ENCODE measurements at places on chromosomes 4 and X. TPM values are rescaled to one million over a fixed set of nuclear protein-coding genes. Genes with fewer than 3 reads are reported as not detected.

Gene MAGEE2
- total RNA-seq: 1.5 TPM

Gene TLR2
- 8.7 TPM for total RNA-seq

Gene C4orf36
- 3.7 TPM for total RNA-seq

Gene SUPT20HL1
- not detected for total RNA-seq

Gene ZNF157
- 2.6 TPM for total RNA-seq

Gene SPANXC
- total RNA-seq: not detected

Gene TMEM150C
- total RNA-seq: 24.6 TPM

Gene ADH1C
- total RNA-seq: 1.3 TPM

Gene RAB9B
- 18.5 TPM for total RNA-seq

Gene ARHGAP6
- total RNA-seq: 9.3 TPM

Gene FGF2
- 26.3 TPM for total RNA-seq

Gene FRMPD4
- total RNA-seq: 2.0 TPM

Gene ZGRF1
- total RNA-seq: 37.1 TPM

Gene S100P
- 0.27 TPM for total RNA-seq

Gene ANKRD50
- total RNA-seq: 84.9 TPM

Gene TBC1D25
- 10.0 TPM for total RNA-seq

Gene TMEM35A
- 24.5 TPM for total RNA-seq

Gene TECRL
- 1.2 TPM for total RNA-seq

Gene IL2
- total RNA-seq: not detected

Gene CCKAR
- total RNA-seq: 1.3 TPM

Gene AKAP4
- not detected for total RNA-seq

Gene AREG
- total RNA-seq: 0.49 TPM

Gene STATH
- not detected for total RNA-seq

Gene CENPI
- 8.2 TPM for total RNA-seq

Gene PDGFC
- total RNA-seq: 29.5 TPM

Gene H2AZ1
- 130 TPM for total RNA-seq

Gene DGAT2L6
- total RNA-seq: not detected

Gene DNAAF6
- total RNA-seq: not detected

Gene IL13RA2
- total RNA-seq: 1.6 TPM

Gene NPFFR2
- total RNA-seq: 3.2 TPM

Gene PLP2
- 3.4 TPM for total RNA-seq

Gene ATRX
- total RNA-seq: 289 TPM

Gene ATOH1
- total RNA-seq: not detected

Gene NAT8L
- total RNA-seq: 3.5 TPM

Gene TLR1
- total RNA-seq: 9.6 TPM

Gene MAPK10
- total RNA-seq: 179 TPM

Gene XAGE1A
- not detected for total RNA-seq

Gene MAGEA6
- not detected for total RNA-seq

Gene GAGE12C
- not detected for total RNA-seq

Gene MAGIX
- total RNA-seq: 6.5 TPM

Gene ADRA2C
- total RNA-seq: 8.5 TPM

Gene PDGFRA
- 158 TPM for total RNA-seq

Gene ETDA
- total RNA-seq: not detected

Gene BRS3
- not detected for total RNA-seq

Gene SMIM10L2A
- total RNA-seq: 6.0 TPM
